ENCODE measurements at places on chromosomes 5 and 9.

- no peak for DNase-seq
These were observed 569.5 kb downstream of the PSAT1 start for GRCh38 chr9:78866207-78867132.

- DNase-seq: no peak
These were observed 896 bp downstream of the RIGI start for GRCh38 chr9:32524892-32525708.

GRCh38 chr9:91117474-91117891 lies 244.2 kb downstream of the AUH start:
- DNase-seq: no peak

DNA sequence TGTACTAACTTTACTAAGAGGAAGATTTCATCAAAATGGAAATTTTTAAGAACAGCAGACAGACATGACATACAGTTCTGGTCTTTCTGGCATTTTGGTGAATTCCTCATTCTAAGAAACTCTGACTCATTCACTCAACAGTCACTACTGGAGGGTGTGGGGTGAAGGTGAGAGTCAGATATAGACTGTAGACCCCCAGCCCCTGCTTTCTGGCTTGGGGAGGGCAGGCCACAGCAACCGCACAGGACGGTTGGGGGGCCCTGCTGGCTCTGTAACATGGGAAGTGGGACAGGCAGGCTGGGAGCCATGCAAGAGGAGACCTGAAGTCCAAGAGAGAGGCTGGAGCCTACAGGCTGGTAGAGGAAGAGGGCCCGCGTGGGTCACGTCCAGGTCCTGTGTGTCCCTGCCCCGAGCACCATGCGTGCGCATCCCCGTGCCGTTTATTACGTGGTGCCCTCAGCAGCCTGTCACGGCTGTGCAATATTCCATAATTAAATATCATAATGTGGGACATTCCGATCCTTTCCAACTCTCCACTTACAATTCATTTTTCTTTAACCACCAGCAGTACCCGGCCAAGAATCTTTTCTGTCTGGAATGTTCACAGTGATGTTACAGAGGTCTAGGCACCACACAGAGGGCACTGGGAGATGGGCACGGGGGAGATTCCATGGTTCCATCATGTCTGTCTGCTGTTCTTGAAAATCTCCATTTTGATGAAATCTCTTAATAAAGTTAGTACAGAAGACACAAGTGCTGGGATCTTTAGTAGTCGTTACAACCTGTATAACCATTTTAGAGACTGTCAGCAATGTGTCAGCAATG lies 75.5 kb downstream of the SEMA4D start:
- DNase-seq: no peak

- no peak for DNase-seq
These were observed 2015.4 kb upstream of the WWC1 start for GRCh38 chr5:166276006-166276405.

DNA sequence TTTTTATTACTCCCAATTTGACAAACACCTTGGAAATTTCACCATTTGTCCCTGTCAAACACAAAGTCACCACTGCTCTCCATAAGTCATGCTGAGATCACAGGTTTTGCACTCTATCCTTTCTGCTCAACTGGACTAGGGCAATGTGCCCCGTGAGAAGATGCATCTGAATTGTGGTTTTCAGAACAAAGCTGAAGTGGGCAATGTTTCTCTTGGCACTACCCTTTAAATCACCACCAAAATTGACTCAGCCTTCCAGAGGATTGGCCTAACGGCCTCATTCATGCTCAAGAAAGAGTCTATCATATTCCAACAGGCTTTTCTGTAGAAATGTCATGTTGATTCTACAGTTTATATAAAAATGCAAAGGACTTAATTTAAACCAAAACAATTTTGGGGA lies 81.0 kb upstream of the TRIO start:
- DNase-seq: no peak

DNA sequence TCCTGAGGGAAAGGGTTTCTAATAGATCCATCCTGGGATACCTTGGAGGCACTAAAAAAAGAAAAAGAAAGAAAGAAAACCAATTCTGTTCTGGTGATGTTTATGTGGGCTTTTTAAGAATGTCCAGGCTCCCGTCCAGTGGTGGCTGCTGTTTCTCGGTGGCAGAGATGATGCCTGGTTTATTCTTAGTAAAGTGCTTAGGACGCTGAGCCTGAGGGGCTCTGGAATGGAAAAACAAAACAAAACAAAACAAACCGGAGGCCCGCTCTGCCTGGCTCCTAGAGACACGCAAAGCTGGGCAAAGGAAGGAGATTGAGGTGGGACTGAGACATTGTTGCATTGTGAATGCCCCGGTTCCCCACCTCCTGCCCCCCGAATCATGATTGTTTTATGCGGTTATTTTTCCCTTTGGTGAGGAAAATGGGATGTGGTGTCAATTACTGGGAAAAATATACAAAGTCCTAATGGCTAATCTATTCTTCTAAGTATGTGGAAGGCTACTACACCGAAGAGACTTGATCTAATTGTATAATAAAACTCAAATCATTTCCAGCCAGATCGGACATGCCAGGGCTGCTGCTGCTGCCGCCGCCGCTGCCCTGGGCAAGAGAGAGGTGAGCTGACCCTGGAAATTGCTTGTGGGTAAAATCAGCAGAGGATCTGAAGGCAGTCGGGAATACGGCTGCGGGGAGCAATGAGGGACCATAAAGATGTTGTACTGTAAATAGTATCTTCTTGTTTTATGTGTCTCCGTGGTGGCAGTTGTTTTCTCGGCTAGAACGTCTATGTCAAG lies 644.9 kb downstream of the CCDC171 start:
- no peak for DNase-seq
